Foreskin keratinocyte (primary cell): ENCODE measurements at places on chromosomes 12 and 14. TPM values are rescaled to one million over a fixed set of nuclear protein-coding genes. Genes with fewer than 3 reads are reported as not detected.
A peak's percentile ranks its signal among the peaks of the same experiment; 100 is the strongest.

- DNase-seq, result no peak
Observed at GRCh38 chr12:95790917-95791849, 619 bp upstream of the NTN4 start.

DNA sequence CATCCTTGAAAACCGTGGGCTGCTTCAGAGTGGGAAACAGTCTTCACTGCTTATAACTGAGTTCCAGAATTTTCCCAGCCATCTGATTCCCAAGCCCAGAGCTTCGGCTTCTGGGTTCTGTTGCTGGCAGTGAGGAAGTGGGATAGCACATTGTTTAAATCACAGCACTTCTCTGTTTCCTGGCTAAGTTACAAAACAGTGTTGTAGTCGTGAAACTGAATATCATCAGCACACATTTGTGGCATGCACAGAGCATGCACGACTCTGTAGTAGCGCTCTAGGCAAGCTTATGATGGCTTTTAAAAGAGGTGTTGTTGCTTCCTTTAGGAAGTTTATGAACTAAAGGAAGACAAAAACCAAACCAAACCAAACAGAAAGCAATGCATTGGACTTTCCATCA is 1005.5 kb downstream of the NRXN3 start:
- no peak for DNase-seq

DNA sequence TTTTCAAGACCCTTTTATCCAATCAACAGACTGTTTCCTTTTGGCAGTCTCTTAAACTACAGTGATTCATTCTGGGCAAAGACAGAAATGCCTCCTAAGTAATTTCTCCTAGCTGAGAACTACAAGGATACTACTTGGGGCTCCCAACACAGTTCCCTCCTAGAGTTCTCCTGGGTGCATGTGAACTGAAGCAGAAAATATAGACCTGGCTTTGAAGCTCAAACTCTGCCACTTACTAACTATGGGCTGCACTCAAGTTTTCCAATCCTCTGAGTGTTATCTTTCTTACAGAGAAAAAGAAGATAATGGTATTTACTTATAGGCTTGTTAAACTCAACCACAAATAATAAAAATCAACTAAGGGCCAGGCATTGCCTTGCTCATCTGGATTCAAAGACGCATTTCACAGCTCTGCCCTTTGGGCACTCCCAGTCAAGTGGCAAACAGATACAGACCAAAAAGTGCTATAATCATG is 97.6 kb downstream of the EFCAB11 start:
- DNase-seq, result peak; percentile 24

Gene IL31
- polyA plus RNA-seq, result not detected in 2 replicates

Gene PLD4
- polyA plus RNA-seq, result 0.02 and 0.03 TPM in 2 replicates
